Right atrium auricular region (tissue), 2 donors: ENCODE measurements at places on chromosomes 1 and 21. TPM values are rescaled to one million over a fixed set of nuclear protein-coding genes. Genes with fewer than 3 reads are reported as not detected.

GRCh38 chr1:233282582-233282886, 13.0 kb downstream of the PCNX2 start:
- H3K4me3 ChIP-seq: no peak overlapping the region
- H3K27me3 ChIP-seq: no peaks in the 10 kb centered on the region
- no peaks in the 10 kb centered on the region for H3K4me1 ChIP-seq
- no peak overlapping the region for H3K27ac ChIP-seq
- no peak for DNase-seq
- no peaks in the 10 kb centered on the region for H3K36me3 ChIP-seq

DNA sequence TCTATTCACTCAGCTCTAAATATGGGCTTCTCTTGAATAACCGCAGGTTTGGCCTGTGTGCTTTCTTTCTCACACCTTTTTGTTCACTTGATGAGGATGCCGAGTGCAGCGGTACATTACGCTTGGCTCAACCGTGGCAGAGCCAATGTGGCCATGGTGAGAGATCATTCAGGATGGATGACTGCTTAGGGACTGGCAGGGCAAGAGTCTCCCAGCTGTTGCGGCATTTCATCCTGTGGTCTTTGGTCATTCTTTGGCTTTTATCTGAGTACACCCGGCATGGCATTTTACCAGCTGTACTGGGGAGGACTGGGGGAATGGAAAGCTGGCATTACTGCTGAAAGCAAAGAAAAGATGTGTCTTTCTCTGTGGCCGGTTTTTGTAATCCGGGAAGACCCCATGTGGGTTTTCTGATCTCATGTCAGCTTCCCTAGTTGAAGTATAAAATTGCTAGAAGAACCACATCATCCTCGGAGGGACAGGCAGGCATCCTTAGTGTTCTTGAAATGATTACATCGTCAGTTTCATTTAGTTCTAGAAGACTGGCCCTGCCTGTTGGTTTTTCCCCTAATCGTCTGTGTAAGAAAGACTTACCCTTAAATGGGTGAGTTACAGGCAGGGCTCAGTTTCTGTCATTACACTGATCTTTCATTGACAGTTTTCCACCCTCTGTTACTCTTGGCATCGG, 15.1 kb downstream of the PCP4 start:
- H3K27ac ChIP-seq: no peak overlapping the region
- H3K27me3 ChIP-seq: no peaks in the 10 kb centered on the region
- no peaks in the 10 kb centered on the region for H3K36me3 ChIP-seq
- no peak overlapping the region for H3K4me3 ChIP-seq
- no peaks in the 10 kb centered on the region for H3K4me1 ChIP-seq
- DNase-seq: no peak

DNA sequence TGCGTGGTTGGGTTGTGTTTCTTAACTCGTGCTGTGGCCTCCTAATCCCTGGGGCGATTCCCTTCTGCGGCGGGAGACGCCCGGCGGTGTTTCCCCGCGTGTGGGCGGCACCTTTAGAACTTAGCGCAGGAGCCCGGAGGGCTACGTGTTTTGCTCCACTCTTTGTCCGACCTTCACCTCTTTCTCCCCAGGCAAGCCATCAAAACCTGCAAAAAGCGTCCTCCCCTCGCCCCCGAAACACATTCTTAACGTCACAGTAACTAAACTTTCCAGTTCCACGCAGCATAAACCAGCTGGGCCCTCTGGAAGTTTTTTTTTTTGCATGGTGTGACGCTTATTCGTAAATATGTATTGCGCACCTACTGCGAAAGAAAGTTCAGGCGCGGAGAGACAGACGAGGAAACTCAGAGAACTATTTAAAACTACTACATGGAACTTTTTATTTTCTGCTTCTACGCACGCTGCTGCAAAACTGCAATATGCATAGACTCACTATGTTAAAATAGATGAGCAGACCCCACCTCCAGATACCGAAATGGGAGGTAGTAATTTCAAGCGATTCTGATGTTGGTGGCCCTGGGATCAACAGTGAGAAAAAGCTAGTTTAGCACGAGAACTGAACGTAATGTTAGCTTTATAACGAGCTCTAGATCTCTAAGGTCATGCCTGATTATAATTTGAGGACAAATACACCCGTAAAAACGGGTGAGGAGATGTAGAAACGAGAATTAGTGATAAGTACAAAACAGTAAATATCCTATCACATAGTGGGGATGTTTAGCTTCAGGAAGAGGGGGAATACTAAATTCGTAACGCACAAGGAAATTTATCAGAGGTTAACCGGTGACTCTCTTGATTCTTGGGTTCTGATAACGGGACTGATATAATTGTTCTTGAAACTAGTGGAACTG, 920 bp downstream of the MTR start:
- peaks cover 34% of the 10 kb centered on the region for H3K4me1 ChIP-seq
- no peak for DNase-seq
- peak overlapping the region; percentile 92 for H3K27ac ChIP-seq
- peak overlapping the region; percentile 82 for H3K4me3 ChIP-seq
- no peaks in the 10 kb centered on the region for H3K27me3 ChIP-seq
- no peaks in the 10 kb centered on the region for H3K36me3 ChIP-seq

- H3K27ac ChIP-seq: peak overlapping the region; percentile 62
- H3K36me3 ChIP-seq: peaks cover 6% of the 10 kb centered on the region
Measured at GRCh38 chr1:226637147-226637935, 88.8 kb downstream of the STUM start.

DNA sequence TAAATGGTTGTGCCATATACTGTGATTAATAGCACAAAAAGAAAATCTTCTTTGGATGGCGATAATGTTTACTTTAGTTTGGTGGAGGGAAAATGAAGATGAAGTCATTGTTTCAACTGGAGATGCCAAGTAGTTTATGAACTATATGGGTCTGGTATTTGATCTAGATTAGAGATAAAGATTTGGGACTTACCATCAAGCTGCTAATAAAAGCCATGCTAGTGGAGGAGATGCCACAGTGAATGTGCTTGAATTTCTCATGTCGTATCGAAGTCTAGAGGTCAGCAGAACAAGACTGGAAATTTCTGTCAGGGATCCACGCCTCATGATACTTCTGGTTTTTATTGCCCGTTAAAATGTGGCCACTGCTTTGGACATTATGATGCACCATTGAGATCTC, 742.0 kb downstream of the NCAM2 start:
- no peaks in the 10 kb centered on the region for H3K36me3 ChIP-seq
- H3K4me1 ChIP-seq: no peaks in the 10 kb centered on the region
- DNase-seq: no peak
- H3K4me3 ChIP-seq: no peak overlapping the region
- H3K27ac ChIP-seq: no peak overlapping the region

- peaks cover 12% of the 10 kb centered on the region for H3K4me1 ChIP-seq
- H3K27me3 ChIP-seq: no peaks in the 10 kb centered on the region
- H3K36me3 ChIP-seq: no peaks in the 10 kb centered on the region
- H3K4me3 ChIP-seq: no peak overlapping the region
- H3K27ac ChIP-seq: no peak overlapping the region
Measured at GRCh38 chr1:151854658-151855057, 1.1 kb upstream of the THEM5 start.

GRCh38 chr21:46229133-46229922, 754 bp upstream of the LSS start:
- peak overlapping the region; percentile 88 for H3K4me3 ChIP-seq
- H3K27ac ChIP-seq: peak overlapping the region; percentile 86
- DNase-seq: no peak
- H3K27me3 ChIP-seq: no peaks in the 10 kb centered on the region

GRCh38 chr1:176055398-176055797, 151.7 kb downstream of the COP1 start:
- H3K27me3 ChIP-seq: no peaks in the 10 kb centered on the region
- H3K36me3 ChIP-seq: no peaks in the 10 kb centered on the region
- DNase-seq: no peak

GRCh38 chr1:92755541-92756461, 29.1 kb downstream of the EVI5 start:
- H3K4me3 ChIP-seq: peak overlapping the region; percentile 34
- H3K36me3 ChIP-seq: no peaks in the 10 kb centered on the region
- H3K27ac ChIP-seq: peak overlapping the region; percentile 92
- peak; percentile 87 for DNase-seq
- no peaks in the 10 kb centered on the region for H3K27me3 ChIP-seq
- no peaks in the 10 kb centered on the region for H3K4me1 ChIP-seq

DNA sequence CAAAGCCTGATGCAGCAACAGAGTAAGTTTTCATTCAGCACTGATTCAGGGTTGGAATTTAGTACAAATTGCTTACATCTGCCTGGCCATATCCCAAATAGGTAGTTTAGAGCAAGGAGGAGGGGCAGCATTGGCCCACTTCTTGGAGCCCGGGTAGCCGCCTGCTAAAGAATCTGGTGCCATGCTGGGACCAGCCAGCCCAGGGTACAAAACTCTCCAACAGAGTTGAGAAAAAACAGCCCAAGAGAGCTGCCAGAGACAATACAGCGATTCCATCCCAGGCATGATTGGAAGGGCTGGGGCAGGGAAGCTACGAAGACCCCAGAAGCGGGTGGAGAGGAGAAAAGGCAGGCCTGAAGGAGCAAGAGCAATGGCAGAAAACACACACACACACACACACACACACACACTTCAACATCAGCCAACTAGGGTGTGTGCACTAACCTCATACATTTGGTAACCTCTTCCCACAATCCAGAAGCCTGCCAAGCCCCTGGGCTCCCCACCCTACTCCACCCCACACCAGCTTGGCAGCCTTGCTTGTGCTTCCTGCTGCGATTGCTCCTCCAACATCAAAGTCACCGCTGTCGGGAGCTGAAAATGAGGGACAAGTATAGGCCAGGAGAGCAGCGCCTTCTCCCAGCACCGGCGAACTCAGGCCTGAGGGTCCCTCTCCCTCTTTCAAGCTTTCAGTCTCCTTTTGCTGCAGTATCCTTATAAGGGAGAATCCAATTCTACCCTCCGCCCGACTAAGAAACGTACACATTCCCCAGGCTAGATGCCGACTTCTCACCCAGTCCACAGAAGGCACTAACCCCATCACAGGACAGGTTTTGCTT, 1.2 kb downstream of the PIK3C2B start:
- peak overlapping the region; percentile 89 for H3K27ac ChIP-seq
- no peaks in the 10 kb centered on the region for H3K4me1 ChIP-seq
- no peaks in the 10 kb centered on the region for H3K27me3 ChIP-seq

DNA sequence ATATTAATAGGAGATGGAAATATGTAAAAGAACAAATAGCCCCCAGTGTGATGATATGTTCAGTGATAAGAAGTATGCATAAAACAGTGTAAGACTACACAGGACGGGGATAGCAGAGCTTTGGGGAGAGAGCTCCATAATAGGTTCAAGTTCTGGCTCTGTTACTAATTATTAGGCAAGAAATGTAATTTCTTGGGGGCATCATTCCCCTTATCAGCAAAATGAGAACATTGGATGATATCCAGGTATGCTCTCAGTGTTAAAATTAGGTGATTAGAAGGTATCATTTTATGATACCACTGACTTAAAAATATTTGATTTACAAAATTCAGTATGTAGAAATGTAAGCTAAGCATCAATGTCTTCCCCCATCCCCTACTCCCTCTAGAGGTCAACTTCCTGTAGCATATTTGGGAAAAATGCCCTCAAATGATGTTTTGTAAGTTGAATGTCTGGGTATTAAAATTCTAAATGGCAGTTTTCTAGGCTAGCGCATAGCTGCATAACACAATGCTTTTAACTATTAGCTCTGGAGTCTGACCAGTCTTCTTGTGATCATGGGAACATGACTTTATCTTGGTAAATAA, 585.7 kb upstream of the CAMK1G start:
- H3K4me3 ChIP-seq: no peak overlapping the region
- H3K4me1 ChIP-seq: no peaks in the 10 kb centered on the region
- no peak overlapping the region for H3K27ac ChIP-seq

The OR2M3 gene
- total RNA-seq: not detected

The CCDC17 gene
- total RNA-seq: 0.39 TPM

The F11R gene
- 26.2 TPM for total RNA-seq

The CD247 gene
- 0.79 TPM for total RNA-seq

The GBP6 gene
- not detected for total RNA-seq

The SERINC2 gene
- total RNA-seq: 3.8 TPM

The CLCNKB gene
- total RNA-seq: 3.9 TPM

The MMEL1 gene
- total RNA-seq: not detected
